ENCODE measurements at places on chromosomes 16 and 17.

DNA sequence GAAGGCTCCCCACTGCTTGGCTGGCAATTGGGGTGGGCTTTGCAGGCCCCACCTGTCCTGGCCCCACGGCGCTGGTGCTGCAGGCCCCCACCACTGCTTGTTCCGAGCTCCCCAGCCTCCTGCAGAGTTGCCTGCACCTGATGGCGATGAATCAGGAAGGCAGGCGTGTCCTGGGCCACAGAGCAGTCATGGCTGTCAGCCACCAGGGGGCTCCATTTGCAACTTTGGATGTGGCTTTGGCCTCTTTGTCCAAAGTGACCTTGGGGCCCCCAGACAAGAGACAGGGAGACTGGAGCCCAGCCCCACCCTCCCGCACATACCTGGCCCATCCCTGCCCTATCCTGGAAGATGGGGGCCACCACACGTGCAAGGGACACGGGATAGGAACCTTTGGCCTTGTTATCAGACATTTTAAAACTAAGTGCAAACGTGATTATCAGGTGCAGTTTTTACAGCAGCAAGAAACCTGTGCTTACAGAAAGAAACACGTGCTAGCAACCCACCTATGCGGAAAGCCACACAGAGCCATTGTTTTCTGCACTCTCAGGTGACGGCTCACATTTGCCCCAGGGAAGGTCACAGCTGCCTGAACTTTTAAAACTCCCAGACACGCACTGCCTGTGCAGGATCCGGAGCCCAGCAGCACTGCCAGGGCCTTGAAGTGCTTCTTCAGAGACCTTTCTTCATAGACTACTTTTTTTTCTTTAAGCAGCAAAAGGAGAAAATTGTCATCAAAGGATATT lies at the start of gene DNASE1:
Gene DNASE1, plus strand, starts transcription at position 443 of the 743 bp plus-strand sequence. CDS start 683 bp downstream, outside the sequence.
- DNase-seq, result peak; percentile 10

- DNase-seq, result no peak
Measured at GRCh38 chr17:83109793-83110645, 30.6 kb downstream of the METRNL start.

GRCh38 chr17:64780096-64781013 lies 118.2 kb upstream of the SMURF2 start:
- no peak for DNase-seq

GRCh38 chr17:80845069-80845862 lies 146.4 kb upstream of the CHMP6 start:
- DNase-seq, result no peak

DNA sequence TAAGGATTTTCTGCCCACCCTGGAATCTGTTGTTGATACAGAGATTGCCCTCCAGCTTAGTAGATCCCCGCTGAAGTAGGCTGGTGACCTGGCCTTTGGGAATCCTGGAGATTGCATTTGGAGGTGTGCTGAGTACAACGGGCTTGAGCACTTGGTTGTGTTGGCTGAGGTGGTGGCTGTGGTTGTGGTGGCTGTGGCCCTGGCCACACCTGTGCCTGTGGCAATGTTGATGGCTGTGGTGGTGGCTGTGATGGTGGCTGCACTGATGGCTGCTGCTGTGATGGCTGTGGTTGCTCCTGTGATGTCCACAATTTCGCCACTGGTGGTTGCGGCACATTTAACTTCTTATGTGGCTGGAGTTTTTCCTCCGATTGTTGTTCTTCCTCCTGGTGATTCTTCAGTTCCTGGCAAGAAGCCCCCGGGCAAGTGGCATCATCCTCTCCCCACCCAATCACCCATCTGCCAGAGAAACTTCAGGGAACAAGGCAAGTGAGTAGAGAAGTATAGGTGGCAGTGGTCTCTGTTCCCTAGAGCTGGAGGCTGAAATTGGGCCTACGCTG lies 4.2 kb downstream of the CCDC200 start:
- no peak for DNase-seq

- no peak for DNase-seq
Measured at GRCh38 chr17:77877646-77878355, 80.7 kb upstream of the TNRC6C start.

DNA sequence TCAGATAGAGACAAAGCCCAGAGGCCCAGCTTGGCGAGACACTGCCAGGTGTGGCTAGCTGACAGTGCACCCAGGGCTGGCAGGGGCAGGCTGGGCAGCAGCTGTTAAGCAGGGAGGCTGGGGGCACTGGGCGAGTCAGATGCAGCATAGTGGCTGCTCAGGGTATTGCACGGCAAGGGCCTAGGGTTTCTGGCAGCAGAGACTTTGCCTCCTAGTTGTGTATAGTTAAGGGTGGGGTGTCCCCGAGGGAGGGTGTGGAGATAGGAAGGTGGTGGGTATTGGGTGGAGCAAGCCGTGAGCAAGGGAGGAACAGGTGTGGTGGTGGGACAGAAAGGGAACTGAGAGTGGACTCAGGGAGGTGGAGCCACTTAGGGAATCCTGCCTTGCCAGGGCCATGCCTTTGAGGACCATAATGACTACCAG lies 66.0 kb downstream of the SMPD3 start:
- peak; percentile 22 for DNase-seq

Data from Kasumi-1 (cell line).